ENCODE measurements at places on chromosomes 11 and 22.

DNA sequence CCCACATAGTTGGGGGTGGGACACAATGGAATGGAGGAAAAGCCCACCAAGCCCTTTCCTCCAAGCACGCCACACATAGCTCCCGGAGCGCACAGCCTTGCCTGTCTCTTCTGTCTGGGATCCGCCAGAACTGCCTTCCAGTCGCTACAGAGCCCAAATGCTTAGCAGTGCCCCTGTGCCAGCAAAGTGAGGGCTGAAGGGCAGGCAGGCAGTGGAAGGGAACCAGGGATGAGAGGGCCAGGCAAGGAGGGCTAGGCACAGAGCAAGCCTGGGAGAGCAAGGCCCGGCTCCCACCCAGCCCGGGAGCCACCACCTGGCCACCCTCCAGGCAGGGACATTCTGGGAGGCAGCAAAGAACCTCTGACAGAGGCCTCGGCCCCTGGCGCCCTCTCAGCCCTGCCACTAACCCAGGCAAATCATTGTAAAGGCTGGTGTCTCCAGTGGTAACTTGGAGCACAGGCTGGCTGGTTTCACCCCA is 32.5 kb downstream of the PPP2R1B start:
- no peak for DNase-seq

DNA sequence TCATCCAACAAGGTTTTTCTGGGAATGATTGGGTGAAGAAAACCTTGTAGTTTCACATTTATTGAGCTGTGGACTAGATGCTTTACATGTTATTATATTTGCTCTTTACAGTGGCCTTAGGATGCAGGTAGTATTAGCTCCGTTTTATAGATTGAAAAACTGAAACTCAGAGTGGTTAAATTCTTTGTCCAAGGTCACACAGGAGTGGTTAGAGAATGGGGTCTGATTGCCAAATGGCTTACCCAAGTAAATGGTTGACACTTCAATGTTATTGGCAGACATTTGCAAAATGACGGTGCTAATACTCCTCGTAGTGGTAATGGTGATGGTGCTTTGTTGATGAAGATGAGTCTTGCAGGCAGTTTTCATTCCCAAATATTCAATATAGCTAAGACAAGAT is 2.2 kb downstream of the GTPBP1 start:
- no peak for DNase-seq

DNA sequence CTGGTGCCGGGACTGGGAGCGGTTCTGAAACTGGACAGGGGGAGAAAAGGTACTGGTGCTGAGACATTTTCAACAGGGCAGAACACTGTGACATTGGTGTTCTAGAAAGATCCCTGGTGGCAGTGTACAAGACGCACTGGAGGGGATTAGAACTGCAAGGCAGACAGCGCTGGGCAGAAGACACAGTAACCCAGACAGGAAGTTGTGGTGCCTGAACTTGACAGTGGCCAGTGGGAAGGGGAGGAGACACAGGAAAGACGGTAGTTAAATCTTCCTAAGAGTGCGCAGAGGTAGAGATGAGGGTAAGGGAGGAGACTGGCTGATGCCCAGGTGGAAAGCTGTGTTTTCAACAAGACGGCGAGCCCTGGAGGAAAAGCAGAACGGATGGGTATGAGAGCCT is 24.5 kb downstream of the FAM227A start:
- DNase-seq = no peak

DNA sequence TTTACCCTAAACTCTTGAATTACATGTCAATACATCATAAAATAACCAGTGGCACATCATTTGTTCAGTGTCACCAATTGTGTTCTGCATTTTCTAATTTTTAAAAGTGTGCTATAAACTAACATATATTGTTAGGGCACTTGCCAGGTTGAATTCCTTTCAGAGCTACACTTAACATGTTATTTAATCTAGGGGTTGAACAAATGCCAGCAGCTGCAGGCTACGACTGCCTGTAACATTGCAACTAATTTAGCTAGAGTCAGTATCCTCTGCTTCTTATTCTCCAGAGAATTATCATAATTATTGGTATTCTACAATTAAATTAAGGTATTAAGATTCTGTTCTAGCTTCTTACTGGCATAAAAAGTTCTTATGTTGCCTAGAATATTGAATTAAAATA is 46.4 kb upstream of the ARHGAP42 start:
- DNase-seq = no peak

- DNase-seq = no peak
Observed at GRCh38 chr11:117523680-117524079, 196.0 kb downstream of the CEP164 start.

GRCh38 chr11:60994541-60995080 is 23.1 kb downstream of the CD6 start:
- no peak for DNase-seq

GRCh38 chr11:61328351-61328750 is 4.6 kb downstream of the DDB1 start:
- no peak for DNase-seq

DNA sequence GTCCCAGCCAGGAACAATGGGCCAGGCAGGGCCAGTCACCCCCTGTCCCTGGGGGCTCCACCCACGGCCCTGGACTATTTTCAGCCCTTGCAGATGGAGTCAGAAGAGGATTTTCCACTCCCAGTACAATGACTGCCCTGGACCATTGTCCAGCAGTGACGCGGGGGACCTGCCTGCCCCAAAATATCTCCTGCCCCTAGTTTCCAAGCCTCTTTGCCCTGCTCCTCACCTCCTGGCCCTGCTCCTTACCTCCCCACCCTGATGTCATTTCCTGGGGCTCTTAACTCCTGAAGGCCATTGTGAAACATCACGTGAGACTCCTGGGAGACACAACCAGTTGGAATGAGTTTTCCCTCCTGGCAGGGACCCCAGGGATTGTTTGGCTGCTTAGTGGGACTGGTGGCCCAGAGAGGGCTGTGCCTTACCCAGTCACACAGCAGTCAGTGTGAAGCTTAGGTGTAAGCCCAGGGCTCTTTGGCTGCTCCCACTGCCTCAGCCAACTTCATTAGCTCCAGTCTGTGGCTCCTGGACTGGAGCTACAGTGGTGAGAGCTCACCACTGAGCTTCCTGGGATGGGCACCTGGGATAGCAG is 22.2 kb downstream of the P2RY2 start:
- DNase-seq = no peak

DNA sequence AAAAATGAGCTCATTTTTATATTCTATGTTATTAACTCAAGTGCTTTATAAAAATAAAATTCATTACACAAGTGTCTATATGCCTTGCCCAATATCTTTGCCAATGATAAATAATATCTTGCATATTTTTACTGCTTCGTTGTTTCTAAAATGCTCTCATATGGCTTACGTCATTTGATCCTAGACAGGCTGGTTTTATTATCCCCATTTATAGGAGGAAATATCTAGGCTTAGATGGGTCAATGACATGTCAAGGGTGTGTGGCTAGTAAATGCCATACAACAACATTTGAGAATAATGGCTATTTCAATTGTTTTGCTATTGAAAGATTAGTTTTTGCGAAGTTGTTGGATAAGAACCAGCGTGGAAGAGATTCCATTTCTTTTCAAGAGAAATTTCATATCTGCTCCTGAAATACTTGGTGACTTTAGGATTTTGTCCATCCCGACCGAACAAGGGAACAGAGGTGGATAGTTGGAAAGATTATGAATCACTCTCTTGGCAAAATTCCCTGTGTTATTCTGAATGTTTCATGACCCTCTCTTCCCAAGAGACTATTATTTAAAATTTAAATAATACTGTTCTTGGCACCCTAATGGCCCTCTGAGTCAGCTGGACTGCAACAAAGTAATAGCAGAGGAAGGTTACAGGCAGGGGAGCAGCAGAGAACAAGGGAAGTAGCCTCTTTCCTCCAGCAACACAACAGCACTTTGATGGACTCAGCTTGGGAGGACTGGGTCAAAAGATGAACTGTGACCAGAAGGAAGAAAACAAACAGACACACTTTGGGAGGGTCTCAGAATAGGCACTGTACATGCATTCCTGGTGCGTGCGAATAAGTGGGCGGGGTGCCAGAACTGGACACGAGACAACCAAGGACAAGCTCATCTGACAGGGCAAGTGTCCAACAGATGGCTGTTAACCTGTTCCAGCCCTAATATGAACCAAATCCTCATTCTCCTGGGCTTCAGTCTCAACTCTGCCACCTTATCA is 94.5 kb downstream of the ME3 start:
- peak; percentile 35 for DNase-seq

GRCh38 chr11:76152741-76153570 is 53.3 kb downstream of the WNT11 start:
- DNase-seq = no peak

DNA sequence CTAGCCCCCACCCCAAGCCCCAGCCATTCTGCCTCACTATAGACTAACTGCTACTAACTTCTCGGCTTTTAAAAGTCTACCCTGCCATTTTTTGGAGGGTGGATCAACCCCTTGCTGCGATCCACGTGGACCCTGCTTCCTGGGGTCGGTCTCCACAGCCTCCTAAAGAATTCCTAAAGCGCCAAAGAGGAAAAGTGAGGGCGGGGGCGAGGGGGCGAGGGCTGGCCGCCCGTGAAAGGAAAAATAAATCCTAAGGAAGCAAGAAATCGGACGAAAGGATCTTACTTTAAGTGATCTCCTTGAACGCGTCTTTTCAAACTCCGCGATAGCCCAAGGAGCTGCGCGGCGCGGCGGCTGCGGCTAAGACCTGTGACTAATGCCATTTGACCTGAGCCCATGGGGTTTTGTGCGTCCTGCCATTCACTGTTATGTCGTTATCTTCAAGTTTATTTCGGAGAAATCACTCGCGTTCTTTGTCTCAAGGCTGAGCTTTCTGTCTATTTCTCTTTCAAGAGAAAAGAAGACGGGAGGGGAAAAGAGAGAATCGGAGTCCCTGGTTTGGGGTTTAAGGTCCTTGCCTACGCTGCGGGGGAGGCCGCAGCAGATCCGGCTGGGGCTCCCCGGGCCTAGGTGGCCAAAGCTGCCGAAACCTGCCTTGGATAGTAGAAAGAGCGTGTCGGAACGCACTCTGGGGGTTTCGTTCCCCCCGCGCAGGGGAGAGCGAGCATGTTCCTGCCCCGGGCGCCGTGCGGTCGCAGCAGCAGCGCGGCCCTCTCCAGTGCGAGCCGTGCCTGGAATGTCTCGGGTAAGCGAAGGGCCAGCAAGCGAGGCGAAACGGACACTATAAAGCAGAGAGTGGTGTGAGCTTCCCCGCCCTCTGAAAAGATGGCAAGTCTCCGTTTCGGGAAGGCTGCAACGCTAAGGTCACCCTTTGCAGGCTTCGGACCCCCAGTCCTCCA is 2.8 kb upstream of the DBX1 start:
- DNase-seq = peak; percentile 19

DNA sequence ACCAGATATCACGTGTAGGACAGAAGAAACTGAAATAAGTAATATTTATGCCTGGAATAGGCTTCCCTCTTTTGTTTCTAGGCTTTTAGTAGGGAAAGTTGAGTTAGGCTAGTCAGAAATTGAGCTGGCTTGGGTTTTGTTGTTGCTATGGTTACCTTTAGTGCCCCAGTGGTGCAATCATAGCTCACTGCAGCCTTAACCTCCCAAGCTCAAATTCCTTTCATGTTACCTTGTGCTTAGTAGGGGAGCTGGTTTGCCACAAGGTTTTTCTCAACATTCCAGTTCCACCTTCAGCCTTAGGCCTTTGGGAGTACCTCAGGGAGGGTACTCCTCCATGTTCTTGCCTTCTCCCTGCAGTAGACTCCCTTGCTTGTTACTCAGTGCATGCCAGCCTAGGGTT is 69.1 kb upstream of the SUSD2 start:
- no peak for DNase-seq

- no peak for DNase-seq
Observed at GRCh38 chr11:62153087-62153395, 29.2 kb downstream of the INCENP start.

GRCh38 chr11:30987819-30988218 is 381.7 kb downstream of the DCDC1 start:
- no peak for DNase-seq

DNA sequence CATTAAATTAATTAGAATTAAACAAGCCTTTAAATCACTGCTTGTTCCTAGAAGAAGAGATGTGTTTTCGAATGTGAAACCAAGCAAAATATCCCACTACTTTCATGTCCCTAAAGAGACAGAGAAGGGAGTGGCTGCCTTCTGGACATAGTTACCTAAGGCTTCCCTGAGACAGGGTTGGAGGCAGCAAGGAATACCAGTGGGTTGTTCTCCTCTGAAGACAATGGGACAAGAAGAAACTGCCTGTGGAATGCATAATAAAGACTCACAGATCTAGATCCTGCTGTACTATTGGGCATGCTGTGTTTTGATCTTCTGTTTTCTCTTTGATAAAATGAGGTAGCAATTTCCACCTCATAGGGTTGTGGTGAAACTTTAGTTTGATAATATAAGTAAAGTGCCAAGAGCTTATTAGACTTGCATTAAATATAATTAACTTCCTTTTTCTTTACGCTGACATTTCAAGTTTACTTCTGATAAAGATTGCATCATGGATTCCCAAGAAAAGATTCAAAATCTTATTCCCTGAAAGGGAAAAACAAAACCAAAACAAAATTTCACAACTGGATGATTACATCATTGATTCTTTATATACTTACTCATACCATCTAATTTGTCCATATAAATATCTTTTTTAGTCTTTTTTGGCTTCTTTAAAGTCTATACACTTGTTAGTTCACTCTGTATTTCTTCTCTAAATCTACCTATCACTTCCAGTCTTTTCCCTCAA is 621.3 kb downstream of the ETS1 start:
- DNase-seq = no peak

- peak; percentile 100 for DNase-seq
Observed at GRCh38 chr11:73779084-73779902, 8.4 kb upstream of the MRPL48 start.

GRCh38 chr22:43412808-43413795 is 1.3 kb downstream of the MPPED1 start:
- DNase-seq = peak; percentile 51

GRCh38 chr11:87013912-87014825 is 23.6 kb upstream of the TMEM135 start:
- DNase-seq = no peak

- DNase-seq = no peak
Observed at GRCh38 chr22:49975543-49976389, 15.2 kb downstream of the PIM3 start.

DNA sequence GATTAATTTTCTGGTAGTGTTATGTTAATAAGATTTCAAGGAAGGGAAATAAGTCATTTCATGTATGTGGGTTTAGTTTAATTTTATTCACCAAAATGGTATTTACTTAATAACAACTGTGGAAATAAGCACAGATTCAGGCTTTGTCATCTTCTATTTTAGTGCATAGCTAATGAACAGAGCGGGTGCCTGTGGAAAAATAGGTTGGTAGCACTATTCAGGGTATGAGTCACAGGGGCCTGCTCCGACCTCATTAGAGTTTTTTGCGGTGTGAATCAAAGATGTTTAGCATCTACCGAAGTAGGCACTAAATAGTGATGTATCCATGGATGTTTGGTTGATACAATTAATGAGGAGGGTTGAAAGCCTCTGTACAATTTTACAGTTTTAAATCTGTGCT is 78.2 kb downstream of the FAT3 start:
- DNase-seq = no peak

DNA sequence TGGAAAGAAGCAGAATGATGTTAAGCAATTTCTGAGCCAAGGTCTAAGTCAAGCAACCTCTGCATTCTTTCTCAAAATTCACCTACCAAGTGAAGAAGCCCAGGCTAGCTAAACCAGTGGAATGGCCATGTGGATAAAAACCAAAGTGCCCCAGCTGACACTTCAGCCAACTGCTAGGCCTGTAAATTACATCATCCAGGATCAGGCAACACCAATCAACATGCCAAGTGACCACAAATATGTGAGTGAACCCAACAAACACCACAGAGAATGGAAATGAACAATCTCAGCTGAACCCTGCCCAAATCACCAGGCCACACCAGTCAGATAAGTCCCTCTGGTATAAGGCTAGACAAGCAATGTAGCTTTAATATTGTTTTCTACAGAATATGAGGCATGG is 25.1 kb upstream of the FJX1 start:
- no peak for DNase-seq

- no peak for DNase-seq
Observed at GRCh38 chr11:10654811-10655150, 38.8 kb downstream of the IRAG1 start.
